ENCODE measurements at places on chromosomes 6 and 20. TPM values are rescaled to one million over a fixed set of nuclear protein-coding genes. Genes with fewer than 3 reads are reported as not detected.
A peak's percentile ranks its signal among the peaks of the same experiment; 100 is the strongest.

The SLC9A8 gene
- 6.9 TPM for total RNA-seq

The TFAP2D gene
- not detected for total RNA-seq

The SALL4 gene
- total RNA-seq: 15.0 TPM

The RPS10 gene
- 1,221 TPM for total RNA-seq

The CLPSL2 gene
- not detected for total RNA-seq

The CUL7 gene
- total RNA-seq: 26.3 TPM

The OR2B3 gene
- not detected for total RNA-seq

The PAK5 gene
- total RNA-seq: 0.19 TPM

DNA sequence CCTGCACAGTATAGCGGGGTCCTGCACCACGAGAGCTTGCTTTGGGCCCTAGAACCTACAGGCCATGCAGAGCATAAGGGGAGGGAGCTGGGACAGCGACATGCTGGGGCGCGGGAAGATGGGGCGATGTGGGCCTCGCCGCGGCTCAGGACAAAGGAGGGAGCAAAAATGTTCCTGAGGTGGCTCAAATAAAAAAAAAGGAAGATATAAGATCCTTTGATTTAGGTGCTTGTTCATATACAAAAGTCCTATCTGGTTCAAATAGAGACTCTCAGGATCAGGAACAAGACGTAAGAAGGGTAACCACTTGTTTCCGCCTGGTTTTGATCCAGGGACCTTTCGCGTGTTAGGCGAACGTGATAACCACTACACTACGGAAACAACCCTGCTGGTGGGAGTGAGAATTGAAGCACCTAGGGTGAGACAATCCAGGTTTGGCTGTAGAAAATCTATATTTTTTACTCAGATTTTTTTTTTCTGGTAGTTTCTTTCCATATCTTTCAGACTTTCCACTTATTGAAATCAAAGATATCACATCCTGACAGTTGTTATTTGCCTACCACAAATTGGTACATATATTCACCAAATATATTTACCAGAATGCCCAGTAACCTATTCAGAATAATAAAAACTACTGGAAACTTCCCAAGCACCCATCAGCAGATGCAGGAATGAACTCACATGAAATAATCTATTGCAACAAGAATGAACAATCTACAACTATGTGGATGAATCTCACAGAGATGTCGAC lies 177.9 kb upstream of the ZNF184 start:
- H3K27me3 ChIP-seq: no peaks in the 10 kb centered on the region
- H3K36me3 ChIP-seq: no peaks in the 10 kb centered on the region
- H3K4me1 ChIP-seq: no peaks in the 10 kb centered on the region
- no peak overlapping the region for H3K4me3 ChIP-seq

DNA sequence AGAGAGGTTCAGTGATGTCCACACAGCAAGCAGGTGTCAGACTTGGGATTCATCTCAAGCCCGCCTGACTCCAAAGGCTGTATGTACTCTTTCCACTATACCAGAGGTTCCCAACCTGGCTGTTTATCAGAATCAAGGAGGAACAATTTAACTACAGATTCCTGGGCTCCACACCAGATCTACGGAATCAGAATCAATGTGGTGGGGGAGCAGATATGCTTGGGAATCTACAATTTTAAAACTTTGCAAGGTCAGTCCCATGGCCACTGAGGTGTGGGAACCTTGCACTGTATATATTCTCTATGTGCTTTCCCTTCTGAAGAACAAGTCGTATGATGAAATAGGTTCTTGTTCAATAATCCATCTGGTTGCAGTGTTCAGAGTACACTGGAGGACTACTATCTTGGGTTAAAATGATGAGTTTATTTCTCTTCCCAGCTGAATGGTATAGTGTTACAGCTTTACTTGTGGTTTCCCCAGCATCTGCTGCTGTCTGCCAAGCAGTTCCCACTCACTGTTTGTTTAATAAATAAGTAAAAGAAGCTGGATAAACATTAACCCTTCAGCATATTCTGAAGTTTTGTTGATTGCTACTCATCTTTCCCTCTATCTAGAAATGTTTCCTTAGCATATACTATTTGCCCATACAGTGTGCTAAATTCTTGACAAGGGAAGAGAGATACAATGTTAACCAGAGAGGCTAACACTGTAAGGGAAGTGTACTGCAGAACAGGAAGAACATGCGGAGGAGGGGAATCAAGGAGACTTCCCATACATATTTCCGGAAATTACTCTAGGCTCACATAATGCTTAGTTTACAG lies 9.9 kb downstream of the TTI1 start:
- no peak overlapping the region for H3K4me3 ChIP-seq
- peaks cover 18% of the 10 kb centered on the region for H3K4me1 ChIP-seq
- H3K36me3 ChIP-seq: peaks cover 6% of the 10 kb centered on the region
- H3K27ac ChIP-seq: no peak overlapping the region
- H3K27me3 ChIP-seq: no peaks in the 10 kb centered on the region

GRCh38 chr6:13711324-13711732 lies 307 bp downstream of the RANBP9 start:
- no peaks in the 10 kb centered on the region for H3K27me3 ChIP-seq
- peaks cover 20% of the 10 kb centered on the region for H3K4me1 ChIP-seq
- peak overlapping the region; percentile 81 for H3K27ac ChIP-seq
- peak; percentile 39 for DNase-seq
- peak overlapping the region; percentile 75 for H3K4me3 ChIP-seq

DNA sequence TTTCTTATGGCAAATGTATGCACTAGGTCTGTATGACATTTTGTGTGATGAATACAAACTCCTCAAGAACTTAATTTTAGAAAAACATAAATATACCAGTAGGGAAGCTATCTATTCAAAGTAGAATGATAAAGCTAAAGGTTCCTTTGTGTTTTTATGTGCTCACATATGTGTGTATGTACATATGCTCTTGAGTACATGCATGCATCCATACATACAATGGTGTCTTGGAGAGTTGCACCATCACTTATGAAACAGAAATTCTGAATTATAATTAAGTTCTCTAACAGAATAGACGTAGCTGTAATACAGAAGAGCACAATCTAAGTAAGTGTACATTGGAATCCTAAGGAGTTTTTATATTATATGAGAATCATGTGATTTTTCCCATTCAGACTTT lies 2.3 kb downstream of the NKAIN2 start:
- H3K27ac ChIP-seq: no peak overlapping the region
- H3K4me3 ChIP-seq: no peak overlapping the region
- peaks cover 20% of the 10 kb centered on the region for H3K27me3 ChIP-seq
- no peaks in the 10 kb centered on the region for H3K36me3 ChIP-seq

GRCh38 chr6:165092881-165093595 lies 216.4 kb downstream of the C6orf118 start:
- H3K36me3 ChIP-seq: no peaks in the 10 kb centered on the region
- no peaks in the 10 kb centered on the region for H3K27me3 ChIP-seq
- no peak overlapping the region for H3K4me3 ChIP-seq

GRCh38 chr6:44556046-44556445 lies 168.5 kb downstream of the CDC5L start:
- no peak overlapping the region for H3K4me3 ChIP-seq
- H3K27me3 ChIP-seq: peaks cover 16% of the 10 kb centered on the region
- no peaks in the 10 kb centered on the region for H3K4me1 ChIP-seq
- no peak overlapping the region for H3K27ac ChIP-seq

- H3K4me3 ChIP-seq: no peak overlapping the region
- DNase-seq: no peak
- H3K27me3 ChIP-seq: no peaks in the 10 kb centered on the region
- no peaks in the 10 kb centered on the region for H3K4me1 ChIP-seq
- H3K36me3 ChIP-seq: no peaks in the 10 kb centered on the region
Observed at GRCh38 chr6:130836055-130836640, 8.9 kb downstream of the SMLR1 start.

- H3K27me3 ChIP-seq: no peaks in the 10 kb centered on the region
- H3K4me3 ChIP-seq: no peak overlapping the region
- no peaks in the 10 kb centered on the region for H3K4me1 ChIP-seq
- DNase-seq: peak; percentile 46
Observed at GRCh38 chr6:96878143-96878542, 19.5 kb downstream of the NDUFAF4 start.

DNA sequence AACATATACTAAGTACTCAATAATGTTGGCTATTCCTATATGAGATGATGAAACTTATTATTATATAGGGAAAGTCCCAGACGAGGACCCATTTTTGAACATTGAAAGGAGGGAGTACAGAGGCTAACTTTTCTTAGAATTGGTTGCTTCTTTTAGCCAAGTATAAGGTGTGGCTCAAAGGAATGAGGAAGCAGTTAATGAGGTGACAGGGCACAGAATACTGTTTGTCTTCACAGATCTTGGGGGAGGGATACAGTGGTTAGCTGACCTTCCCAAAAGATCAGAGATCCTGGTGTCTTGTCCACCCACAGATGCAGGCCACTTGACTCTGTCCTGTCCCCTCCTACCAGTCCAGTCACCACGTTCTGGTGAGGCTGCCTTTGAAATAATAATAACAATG lies 67.8 kb upstream of the EPB41L1 start:
- peaks cover 12% of the 10 kb centered on the region for H3K27me3 ChIP-seq
- H3K4me1 ChIP-seq: peaks cover 11% of the 10 kb centered on the region
- no peak for DNase-seq
- no peaks in the 10 kb centered on the region for H3K36me3 ChIP-seq
- H3K4me3 ChIP-seq: no peak overlapping the region

DNA sequence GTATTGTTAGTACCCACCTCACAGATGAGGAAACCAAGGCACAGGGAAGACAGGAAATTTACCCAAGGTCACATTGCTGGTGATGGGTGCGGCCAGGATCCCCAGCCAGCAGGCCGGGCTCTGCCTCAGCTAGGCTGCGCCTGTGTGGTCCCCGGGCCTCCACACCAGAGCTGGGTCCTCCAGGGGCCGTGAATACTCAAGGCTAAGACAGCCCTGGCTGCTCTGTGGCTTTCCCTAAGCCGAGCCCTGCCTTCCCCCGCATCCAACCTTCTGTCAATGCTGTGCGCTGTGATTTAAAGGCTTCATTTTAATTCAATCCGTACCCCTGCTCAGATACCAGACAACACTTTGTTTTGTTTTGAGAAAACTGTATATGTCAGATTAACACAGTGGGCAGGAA lies 246.7 kb downstream of the TTLL2 start:
- DNase-seq: no peak
- H3K36me3 ChIP-seq: no peaks in the 10 kb centered on the region
- no peak overlapping the region for H3K4me3 ChIP-seq
- H3K27me3 ChIP-seq: peaks cover 3% of the 10 kb centered on the region

GRCh38 chr6:15143540-15143939 lies 102.3 kb upstream of the JARID2 start:
- no peak overlapping the region for H3K4me3 ChIP-seq
- H3K27ac ChIP-seq: no peak overlapping the region
- H3K36me3 ChIP-seq: no peaks in the 10 kb centered on the region
- no peak for DNase-seq
- H3K27me3 ChIP-seq: no peaks in the 10 kb centered on the region

- no peak overlapping the region for H3K4me3 ChIP-seq
- H3K4me1 ChIP-seq: no peaks in the 10 kb centered on the region
- H3K27me3 ChIP-seq: no peaks in the 10 kb centered on the region
- no peak overlapping the region for H3K27ac ChIP-seq
- DNase-seq: no peak
Observed at GRCh38 chr6:1496092-1496491, 106.7 kb downstream of the FOXF2 start.

DNA sequence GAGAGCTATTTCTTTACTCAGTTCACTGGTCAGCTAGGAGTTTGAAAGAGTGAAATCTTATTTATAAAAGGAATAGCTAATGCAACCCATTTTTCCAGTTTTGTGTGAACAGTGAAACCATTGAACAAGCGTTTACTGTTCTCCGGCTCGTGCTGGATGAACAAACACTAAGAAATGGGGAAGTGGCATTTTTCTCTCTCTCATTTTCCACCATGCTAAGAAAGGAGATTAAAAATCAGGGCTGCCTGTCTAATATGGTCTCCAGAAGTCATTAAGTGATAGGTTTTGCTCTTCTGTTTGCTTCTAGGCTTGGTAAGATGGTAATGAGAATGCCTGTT lies 774 bp upstream of the SFT2D1 start:
- no peaks in the 10 kb centered on the region for H3K27me3 ChIP-seq
- H3K4me3 ChIP-seq: peak overlapping the region; percentile 97
- H3K4me1 ChIP-seq: peaks cover 13% of the 10 kb centered on the region
- DNase-seq: no peak
- no peaks in the 10 kb centered on the region for H3K36me3 ChIP-seq

DNA sequence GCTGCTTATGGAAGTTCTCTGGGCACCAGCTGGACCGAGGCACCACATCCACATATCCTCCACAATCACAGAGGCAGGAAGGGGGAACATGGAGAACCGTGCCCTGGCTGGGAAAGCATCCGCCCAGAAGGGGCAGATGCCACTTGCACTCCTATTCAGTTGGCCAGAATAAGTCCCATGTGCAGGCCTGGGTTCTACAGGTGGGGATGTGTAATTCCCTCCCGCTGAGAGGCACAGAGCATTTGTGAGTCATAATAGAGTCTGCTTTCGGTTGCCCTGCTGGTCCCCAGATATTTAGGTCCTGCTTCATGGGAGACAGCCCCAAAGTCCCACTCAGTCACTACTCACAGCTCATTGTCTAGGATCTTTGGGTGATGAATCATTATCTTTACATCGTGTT lies 104.0 kb downstream of the PHACTR3 start:
- H3K4me1 ChIP-seq: no peaks in the 10 kb centered on the region
- DNase-seq: no peak
- H3K27me3 ChIP-seq: no peaks in the 10 kb centered on the region
- no peaks in the 10 kb centered on the region for H3K36me3 ChIP-seq

DNA sequence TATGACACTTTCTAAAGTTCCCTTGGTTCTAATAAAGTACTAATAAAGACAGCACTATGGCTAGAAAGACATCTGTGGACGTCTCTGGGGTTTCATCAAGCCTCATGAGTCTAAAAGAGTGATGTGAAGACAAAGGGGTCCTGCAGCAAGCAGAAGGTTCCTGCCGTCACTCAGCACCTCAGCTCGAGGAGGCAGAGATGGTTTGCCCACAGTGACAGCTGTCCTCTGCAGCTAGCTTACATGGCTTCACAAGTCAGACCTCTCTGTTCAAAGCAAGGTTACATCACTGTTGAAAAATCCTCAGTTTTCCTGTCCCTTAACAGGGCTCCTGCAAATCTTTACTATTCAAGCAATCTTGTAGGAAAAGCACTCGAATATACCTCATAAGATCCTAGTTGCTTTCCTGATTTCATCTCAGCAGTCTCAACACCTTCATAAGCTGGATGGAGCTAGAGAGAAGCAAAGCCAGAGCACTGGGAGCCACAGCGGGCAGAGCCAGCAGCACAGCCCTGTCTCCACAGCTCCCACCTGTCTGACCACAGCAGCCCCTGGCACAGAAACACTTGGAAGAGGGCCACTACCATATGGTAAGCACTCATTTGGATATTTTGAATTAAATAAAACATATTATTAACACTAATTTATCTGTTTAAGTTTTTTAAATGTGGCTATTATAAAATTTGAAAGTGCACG lies 202.3 kb downstream of the GMDS start:
- H3K27me3 ChIP-seq: no peaks in the 10 kb centered on the region
- H3K36me3 ChIP-seq: no peaks in the 10 kb centered on the region
- H3K4me1 ChIP-seq: no peaks in the 10 kb centered on the region
- DNase-seq: no peak
- no peak overlapping the region for H3K27ac ChIP-seq

- H3K4me3 ChIP-seq: no peak overlapping the region
- H3K27me3 ChIP-seq: peaks cover 3% of the 10 kb centered on the region
- H3K4me1 ChIP-seq: no peaks in the 10 kb centered on the region
- no peaks in the 10 kb centered on the region for H3K36me3 ChIP-seq
Observed at GRCh38 chr20:33925867-33926266, 67.8 kb upstream of the RALY start.

All from astrocyte (in vitro differentiated cells and primary cell).